Hematopoietic multipotent progenitor cell treated with erythropoietin and hydrocortisone succinate and interleukin-3 and kit ligand, for 4 days (in vitro differentiated cells): ENCODE measurements at places on chromosomes 6 and 20.
A peak's percentile ranks its signal among the peaks of the same experiment; 100 is the strongest.

DNA sequence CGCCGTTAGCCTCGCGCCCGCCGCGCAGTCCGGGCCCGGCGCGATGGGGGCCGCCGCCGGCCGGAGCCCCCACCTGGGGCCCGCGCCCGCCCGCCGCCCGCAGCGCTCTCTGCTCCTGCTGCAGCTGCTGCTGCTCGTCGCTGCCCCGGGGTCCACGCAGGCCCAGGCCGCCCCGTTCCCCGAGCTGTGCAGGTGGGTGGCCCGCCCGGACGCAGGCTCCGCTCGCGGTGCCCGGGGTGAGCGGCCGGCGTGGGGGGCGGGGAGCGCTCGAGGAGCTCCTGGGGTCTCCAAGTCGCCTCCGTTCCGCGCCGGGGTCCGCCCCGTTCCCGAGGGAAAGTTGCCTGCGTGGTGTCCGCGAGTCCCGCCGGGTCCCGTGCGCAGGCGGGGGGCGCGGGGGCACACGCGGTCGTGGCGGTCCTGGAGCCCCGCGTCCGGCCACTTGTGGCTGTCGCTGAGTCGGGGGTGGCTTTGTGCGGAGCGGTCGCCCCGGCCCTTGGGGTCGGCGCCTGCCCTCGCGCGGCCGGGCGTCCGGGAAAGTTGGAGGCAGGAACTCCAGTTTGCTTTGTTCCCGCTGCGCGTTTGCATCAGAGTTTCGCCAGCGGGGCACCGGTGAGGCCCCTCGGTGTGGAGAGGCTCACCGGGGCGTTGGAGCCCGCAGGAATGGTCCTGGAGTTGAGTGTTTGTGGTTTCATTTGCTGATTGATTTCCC is 476 bp downstream of the IGF2R start:
- DNase-seq = no peak

GRCh38 chr20:50730765-50731054 is 670 bp upstream of the PARD6B start:
- DNase-seq = no peak

GRCh38 chr6:139600919-139601475 is 226.5 kb upstream of the CITED2 start:
- peak; percentile 52 for DNase-seq

- peak; percentile 16 for DNase-seq
Observed at GRCh38 chr6:89217299-89217910, at the start of gene GABRR1. TSS of gene GABRR1 (minus strand) at chr6:89217358. CDS start at chr6:89217322, 36 bp downstream.

GRCh38 chr20:61169874-61170273 is 82.2 kb upstream of the CDH4 start:
- DNase-seq = no peak

- no peak for DNase-seq
Observed at GRCh38 chr6:12275107-12275506, 15.1 kb upstream of the EDN1 start.

- no peak for DNase-seq
Observed at GRCh38 chr20:8385247-8385646, 253.2 kb downstream of the PLCB1 start.

GRCh38 chr6:10621213-10621612 is 73.2 kb downstream of the C6orf52 start:
- DNase-seq = no peak

GRCh38 chr20:60030471-60030870 is 72.2 kb downstream of the CDH26 start:
- DNase-seq = no peak

- no peak for DNase-seq
Observed at GRCh38 chr6:1739220-1739619, 129.5 kb downstream of the FOXC1 start.

DNA sequence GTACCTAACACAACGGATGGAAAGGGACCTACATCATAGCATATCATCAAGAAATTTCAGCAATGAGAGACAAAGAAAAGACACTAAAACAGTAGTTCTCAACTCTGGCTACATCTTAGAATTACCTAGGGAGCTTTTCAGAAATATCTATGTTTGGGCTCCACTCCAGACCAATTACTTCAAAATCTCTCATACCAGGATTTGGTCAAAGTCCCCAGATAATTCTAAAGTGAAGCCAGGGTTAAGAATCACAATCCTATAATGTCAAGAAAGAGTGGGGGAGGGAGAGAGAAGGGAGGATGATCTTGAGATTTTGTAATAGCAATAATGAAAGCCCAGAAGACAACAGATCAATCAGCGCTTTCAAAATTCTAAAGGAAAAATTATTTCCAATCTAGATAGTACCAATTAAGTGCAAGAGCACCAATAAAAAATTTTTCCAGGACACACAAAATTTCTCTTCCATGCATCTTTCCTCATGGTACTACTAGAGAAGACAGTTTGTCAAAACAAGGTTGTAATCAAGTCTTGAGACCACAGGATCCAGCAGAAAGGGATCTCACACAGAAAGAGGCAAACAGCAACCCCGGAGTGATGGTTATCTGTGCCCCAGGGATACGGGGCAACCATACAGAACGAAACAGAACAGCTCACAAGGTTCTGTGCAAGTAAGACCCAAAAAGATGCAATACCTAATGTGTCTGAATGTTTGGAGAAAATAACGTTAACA is 152.9 kb upstream of the DST start:
- DNase-seq = no peak

DNA sequence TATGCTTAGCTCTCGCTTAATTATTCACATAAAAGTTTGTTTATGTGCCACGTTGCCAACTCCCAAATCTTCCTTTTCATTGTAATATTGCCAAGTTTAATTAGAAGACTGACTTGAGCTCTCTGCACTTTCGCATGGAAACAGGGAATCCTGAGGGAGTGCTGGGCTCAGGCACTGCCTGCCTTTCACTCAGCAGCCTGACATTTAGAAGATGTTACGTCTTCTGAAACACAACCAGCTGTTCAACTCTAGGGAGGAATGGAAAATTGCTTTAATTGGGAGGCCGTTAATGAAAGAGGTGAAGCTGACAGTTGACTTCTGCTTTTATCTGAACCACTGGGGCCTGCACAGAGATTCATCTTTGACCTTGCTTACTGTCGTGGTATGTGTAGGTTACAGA is 77.4 kb upstream of the MTHFD1L start:
- DNase-seq = no peak

DNA sequence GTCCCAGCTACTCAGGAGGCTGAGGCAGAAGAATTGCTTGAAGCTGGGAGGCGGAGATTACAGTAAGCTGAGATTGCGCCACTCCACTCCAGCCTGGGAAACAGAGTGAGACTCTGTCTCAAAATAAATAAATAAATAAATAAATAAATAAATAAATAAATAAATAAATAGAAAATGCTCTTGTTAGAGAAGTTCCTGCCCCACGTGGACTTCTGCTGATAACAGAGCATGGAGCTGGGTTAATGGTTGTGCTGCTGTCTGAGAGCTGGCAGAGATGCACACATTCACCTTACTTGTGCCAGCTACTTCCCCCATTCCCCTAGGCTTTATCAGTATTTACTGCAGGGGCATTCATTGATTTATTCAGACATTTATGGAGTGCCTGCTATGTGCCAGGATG is 155.2 kb upstream of the KCNG1 start:
- no peak for DNase-seq

GRCh38 chr6:162899148-162899547 is 171.4 kb downstream of the PACRG start:
- no peak for DNase-seq

GRCh38 chr20:64239449-64240242 is 15.9 kb upstream of the PCMTD2 start:
- DNase-seq = no peak

DNA sequence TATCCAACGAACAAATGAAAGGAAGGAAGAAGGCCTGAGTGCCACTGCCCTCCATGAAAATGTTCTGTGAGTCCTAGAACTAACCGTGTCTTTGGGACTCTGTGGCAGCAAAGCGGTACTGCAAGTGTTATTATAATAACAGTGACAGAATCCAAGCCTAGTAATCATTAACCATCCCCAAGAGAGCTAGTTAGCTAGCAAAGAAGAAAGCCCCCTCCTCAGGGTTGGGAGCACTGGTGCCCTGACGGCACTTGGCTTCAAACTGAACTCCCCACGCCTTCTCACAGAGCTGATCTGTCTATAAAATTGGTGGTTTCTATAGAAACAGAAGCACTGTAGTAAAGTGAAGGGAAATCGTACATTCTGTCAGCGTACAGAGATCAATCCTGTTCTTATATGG is 239.8 kb downstream of the PTPRT start:
- DNase-seq = no peak

GRCh38 chr6:83879746-83880145 is 20.3 kb downstream of the CYB5R4 start:
- no peak for DNase-seq

DNA sequence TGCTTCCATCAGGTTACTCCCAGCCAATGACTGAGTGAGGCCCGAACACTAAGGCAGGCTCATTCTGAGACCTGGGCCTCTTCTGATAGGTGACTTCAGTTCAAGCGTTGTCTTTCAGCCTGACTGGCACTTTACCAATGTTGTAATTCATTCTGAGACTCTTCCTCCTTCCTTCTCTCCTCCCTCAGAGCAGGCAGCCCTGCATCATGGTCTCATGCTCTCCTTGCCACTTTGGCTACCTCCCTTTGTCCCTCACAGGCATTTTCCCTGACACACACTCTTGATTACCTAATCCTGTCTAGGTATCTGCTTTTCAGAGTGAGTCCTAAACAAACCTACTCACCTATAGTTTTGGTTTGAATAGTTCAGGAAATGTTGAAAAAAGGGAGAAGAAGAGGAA is 12.6 kb upstream of the WFDC12 start:
- no peak for DNase-seq

- no peak for DNase-seq
Observed at GRCh38 chr6:254016-254415, 38.3 kb upstream of the DUSP22 start.

GRCh38 chr20:7712661-7713060 is 227.6 kb downstream of the HAO1 start:
- DNase-seq = no peak

- DNase-seq = no peak
Observed at GRCh38 chr6:14440940-14441781, 323.6 kb downstream of the CD83 start.

- DNase-seq = no peak
Observed at GRCh38 chr6:105256619-105257018, 76.8 kb upstream of the POPDC3 start.

DNA sequence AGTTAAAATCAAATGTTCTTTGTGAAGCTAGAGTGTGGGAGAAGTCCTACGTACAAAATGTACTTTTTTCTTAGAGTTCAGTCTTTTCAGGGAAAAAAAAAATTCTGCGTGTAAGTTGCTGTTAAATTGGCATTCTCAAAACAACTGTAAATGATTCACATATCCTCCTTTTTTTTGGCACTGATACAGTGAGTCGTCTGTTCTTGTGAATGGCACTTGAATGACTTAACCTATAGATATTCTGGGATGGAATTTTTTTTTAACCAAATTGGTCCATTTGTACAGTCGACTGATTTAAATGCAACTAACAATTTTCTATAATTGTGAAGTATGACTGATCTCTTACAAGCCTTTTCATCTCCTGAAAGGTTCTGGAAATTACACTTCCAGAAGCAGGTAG is 5.5 kb upstream of the JAG1 start:
- no peak for DNase-seq
